IMR-90 (cell line): ENCODE measurements at places on chromosomes 1 and 21. TPM values are rescaled to one million over a fixed set of nuclear protein-coding genes. Genes with fewer than 3 reads are reported as not detected.

The OR2T27 gene
- polyA plus RNA-seq: not detected in 2 replicates

The MYOG gene
- polyA plus RNA-seq: not detected in 2 replicates

The USP1 gene
- 5.9 and 7.5 TPM in 2 replicates for polyA plus RNA-seq

The DNAJC28 gene
- polyA plus RNA-seq: 0.60 and 0.65 TPM in 2 replicates

The HSF2BP gene
- polyA plus RNA-seq: 0.63 and 0.87 TPM in 2 replicates

DNA sequence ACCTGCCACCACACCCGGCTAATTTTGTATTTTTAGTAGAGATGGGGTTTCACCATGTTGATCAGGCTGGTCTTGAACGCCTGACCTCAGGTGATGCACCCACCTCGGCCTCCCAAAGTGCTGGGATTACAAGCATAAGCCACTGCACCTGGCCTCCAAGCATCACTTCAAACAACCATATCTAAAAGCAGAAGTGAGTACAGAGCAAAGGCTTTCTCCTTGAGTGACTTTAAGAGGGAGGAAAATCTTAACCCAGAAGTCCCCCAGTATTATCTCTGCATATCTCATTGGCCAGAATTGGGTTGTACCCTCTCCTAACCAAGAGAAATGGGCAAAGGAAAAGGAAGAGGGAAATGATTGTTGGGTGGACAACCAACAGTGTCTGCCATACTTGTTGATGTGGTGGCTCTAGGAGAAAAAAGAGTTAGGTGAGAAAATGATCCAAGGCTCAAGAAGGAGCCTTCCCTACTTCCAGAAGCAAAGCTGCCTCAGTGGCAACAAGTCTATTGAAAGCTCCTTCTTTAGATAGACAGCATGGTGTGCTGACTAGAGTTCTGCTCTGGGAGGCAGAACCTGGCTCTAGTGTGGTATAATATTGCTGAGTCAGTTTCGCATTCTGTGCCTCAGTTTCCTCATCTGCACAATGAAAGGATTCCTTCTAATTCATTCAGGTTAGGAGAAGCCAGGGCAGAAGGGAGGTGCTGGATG, 16.8 kb upstream of the FOXE3 start:
- DNase-seq: no peak

DNA sequence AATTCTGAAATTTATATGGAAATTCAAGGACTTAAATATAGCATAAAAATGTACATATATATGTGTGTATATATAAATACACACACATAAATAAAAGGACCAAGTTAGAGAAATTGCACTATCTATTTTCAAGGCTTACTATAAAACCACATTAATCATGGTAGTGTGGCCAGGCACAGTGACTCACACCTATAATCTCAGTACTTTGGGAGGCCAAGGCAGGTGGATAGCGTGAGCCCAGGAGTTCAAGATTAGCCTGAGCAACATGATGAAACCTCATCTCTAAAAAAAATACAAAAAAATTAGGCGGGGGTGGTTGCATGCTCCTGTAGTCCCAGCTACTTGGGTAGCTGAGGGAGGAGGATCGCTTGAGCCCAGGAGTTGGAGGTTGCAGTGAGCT, 171.4 kb upstream of the GORAB start:
- no peak for DNase-seq

GRCh38 chr1:200150721-200151120, 123.2 kb downstream of the NR5A2 start:
- peak; percentile 79 for DNase-seq

- peak; percentile 38 for DNase-seq
Measured at GRCh38 chr1:86154571-86155050, 2.0 kb downstream of the COL24A1 start.

DNA sequence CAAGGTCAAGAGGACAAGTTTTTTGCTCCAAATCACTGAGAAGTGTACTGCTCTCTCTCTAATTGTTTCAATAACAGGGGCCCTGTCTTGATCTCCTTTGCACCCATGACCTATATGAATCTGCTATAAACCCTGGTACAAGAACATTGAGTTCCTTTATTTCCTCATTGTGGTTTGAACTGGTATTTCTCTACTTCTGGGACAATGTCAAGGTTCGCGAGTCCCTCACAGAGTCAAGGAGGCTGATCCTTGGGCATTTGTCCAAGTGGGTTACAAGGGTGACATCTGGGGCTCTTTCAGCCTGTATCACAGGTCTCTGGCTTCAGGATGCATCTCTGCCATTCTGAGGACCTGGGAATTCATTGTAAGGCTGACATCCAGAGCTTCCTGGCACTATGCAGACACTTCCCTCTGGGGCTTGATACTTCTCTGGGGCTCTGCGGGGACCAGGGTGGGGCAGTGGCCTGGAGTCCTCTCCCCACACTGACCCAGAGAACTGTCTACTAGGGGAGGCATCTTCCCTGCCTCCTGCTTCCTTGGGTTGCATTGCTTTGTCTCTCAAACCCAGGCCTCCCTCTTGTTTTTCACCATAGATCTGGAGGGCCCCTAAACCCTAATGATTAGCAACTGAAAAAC, 22.5 kb upstream of the ZNF648 start:
- DNase-seq: no peak

DNA sequence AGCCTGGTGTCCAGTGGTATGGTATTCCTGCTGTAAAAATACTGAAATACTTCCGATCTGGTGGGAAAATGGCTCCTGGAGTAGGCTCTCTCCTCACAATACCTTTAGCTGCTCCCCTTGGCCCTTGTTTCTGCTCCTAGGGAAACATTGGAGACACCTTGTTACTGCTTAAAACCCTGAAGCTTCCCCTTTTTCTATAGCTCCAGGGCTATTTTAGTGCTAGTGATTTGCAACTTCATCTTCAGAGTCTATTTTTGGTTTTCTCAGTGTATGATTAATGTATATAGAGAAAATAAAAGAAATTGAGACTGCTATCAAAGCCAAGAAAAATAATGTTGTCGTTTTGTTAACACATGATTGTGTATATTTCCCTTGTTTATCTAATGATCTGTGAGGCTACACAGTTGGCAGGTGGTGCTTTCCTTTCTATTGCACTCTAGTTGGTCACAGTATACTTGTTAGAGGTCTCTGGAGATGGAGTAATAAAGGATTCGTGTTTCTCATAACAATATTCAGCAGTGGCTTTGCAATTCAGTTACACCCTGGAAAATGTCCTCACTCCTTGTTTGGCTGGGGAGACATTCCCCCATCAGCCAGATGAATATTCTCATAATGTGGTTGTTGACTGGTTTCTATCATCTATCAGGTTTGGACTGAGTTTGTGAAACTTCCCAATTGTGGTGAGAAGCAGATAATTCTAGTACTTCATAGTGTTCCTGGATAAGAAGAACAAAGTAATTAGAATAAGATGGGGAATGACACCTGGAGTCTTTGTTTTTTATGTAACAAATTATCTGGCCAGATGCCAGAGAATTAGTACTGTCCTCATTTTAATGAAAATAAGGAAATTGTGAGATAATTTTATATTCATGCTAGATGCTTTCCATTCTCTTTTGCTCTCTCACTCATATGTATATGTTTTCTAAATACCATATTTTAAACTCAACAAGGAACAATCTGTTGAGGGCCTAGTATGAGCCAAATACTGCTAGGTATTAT, 44.8 kb upstream of the CACYBP start:
- DNase-seq: no peak

DNA sequence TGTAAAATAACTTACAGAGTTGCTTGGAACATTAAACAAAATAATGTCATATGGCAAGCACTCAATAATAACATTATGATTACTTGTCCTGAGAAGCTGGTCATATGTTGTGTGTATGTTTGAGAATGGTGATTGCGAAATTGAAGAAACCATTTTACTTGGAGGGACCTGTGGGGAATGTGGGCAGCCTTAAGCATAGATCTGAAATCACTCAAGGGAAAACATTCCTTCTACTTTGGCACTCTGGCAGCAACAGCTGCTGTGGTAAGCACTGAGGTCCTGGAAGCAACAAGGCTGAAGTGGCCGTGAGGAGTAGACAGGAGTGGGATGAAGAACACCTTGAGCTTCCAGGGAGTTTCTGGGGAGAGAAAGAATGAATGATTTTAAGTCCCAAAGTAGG, 165.4 kb upstream of the ADAMTS5 start:
- peak; percentile 67 for DNase-seq

GRCh38 chr1:111565079-111565478, 54.5 kb upstream of the RAP1A start:
- DNase-seq: peak; percentile 97

GRCh38 chr21:42479582-42479981, 16.4 kb downstream of the RSPH1 start:
- no peak for DNase-seq

DNA sequence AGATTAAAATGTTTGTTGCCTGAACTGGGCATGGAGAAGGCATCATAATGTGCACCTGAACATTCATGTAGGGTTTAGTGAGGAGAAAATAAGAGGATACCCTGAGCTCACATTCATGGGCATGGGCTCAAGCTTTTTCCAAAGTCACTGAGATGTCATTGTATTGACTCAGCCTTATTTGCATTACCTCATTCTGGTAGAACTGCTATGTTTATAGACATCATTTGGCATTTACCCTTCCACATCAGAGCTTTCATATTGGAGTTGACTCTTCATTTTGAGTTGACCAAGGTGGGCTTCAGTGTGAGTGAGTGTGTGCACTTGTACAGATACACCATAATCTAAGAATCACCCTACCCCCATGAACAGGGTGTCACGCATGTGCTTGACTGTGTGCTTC, 143.2 kb downstream of the PBX1 start:
- peak; percentile 71 for DNase-seq

- DNase-seq: no peak
Measured at GRCh38 chr1:18946550-18947381, 9.7 kb downstream of the IFFO2 start.

GRCh38 chr1:224502459-224503160, 68.0 kb upstream of the WDR26 start:
- no peak for DNase-seq

DNA sequence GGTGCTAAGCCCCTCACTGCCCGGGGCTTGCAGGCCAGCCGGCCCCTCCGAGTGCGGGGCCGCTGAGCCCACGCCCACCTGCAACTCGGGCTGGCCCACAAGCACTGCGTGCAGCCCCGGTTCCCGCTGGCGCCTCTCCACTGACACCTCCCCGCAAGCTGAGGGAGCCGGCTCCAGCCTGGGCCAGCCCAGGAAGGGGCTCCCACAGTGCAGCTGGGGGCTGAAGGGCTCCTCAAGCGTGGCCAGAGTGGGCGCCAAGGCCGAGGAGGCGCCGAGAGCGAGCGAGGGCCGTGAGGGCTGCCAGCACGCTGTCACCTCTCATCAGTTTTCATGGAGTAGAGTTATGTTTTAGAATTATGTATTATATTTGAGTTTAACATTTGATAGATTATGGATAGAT, 176.5 kb upstream of the FAM78B start:
- no peak for DNase-seq

GRCh38 chr1:227440182-227440581, 121.9 kb upstream of the CDC42BPA start:
- no peak for DNase-seq

GRCh38 chr1:15948595-15949452, 27.1 kb downstream of the ZBTB17 start:
- peak; percentile 95 for DNase-seq

GRCh38 chr1:47998396-47998990, 1.3 kb upstream of the TRABD2B start:
- DNase-seq: no peak
